Activated CD4-positive, alpha-beta T cell treated with anti-CD3 and anti-CD28 coated beads, Interleukin-2, amount 10 ng/mL, durations not matched to agents 24 days and 14 days (primary cell): ENCODE measurements at places on chromosomes 11 and 22. TPM values are rescaled to one million over a fixed set of nuclear protein-coding genes. Genes with fewer than 3 reads are reported as not detected.

DNAL4 gene
- 5.5 and 6.3 TPM in 2 replicates for total RNA-seq

TTC36 gene
- total RNA-seq: 0.38 and 0.65 TPM in 2 replicates

MPZL2 gene
- total RNA-seq: 18.5 and 19.3 TPM in 2 replicates

IGF2 gene
- total RNA-seq: 0.45 and 1.1 TPM in 2 replicates

APOBEC3H gene
- 5.8 and 7.6 TPM in 2 replicates for total RNA-seq

TSSK2 gene
- not detected in 2 replicates for total RNA-seq

CAPN5 gene
- total RNA-seq: 0.30 TPM in 1 of 2 replicates, not detected in the other

DGCR6 gene
- 1.3 and 1.5 TPM in 2 replicates for total RNA-seq

APOL3 gene
- total RNA-seq: 42.2 and 44.8 TPM in 2 replicates

NLRX1 gene
- total RNA-seq: 23.3 and 25.0 TPM in 2 replicates

RHOD gene
- 0.35 TPM in 1 of 2 replicates, not detected in the other for total RNA-seq

TRIM51 gene
- not detected in 2 replicates for total RNA-seq

LRRC56 gene
- total RNA-seq: 2.1 and 2.3 TPM in 2 replicates

IGSF9B gene
- 90.5 and 91.8 TPM in 2 replicates for total RNA-seq

RASSF7 gene
- total RNA-seq: 21.8 and 23.1 TPM in 2 replicates

BAIAP2L2 gene
- total RNA-seq: 0.19 and 0.45 TPM in 2 replicates

OR10D3 gene
- not detected in 2 replicates for total RNA-seq

P2RX3 gene
- not detected in 2 replicates for total RNA-seq

CCDC34 gene
- total RNA-seq: 10.1 and 12.7 TPM in 2 replicates

SLC35E4 gene
- total RNA-seq: 6.6 and 7.4 TPM in 2 replicates

MUC5AC gene
- total RNA-seq: not detected in 2 replicates

C1QTNF5 gene
- total RNA-seq: not detected in 2 replicates

CDHR5 gene
- total RNA-seq: not detected in 2 replicates

GRIK4 gene
- 0.02 and 0.09 TPM in 2 replicates for total RNA-seq

CWF19L2 gene
- total RNA-seq: 16.1 and 17.6 TPM in 2 replicates

OR5M3 gene
- total RNA-seq: not detected in 2 replicates

OR4X1 gene
- total RNA-seq: not detected in 2 replicates

BUD13 gene
- total RNA-seq: 31.5 and 33.2 TPM in 2 replicates

ADAMTS15 gene
- total RNA-seq: 0.02 TPM in 1 of 2 replicates, not detected in the other

VSIG10L2 gene
- not detected in 2 replicates for total RNA-seq

PAAF1 gene
- total RNA-seq: 26.7 and 28.6 TPM in 2 replicates

UCP3 gene
- total RNA-seq: 2.9 and 3.6 TPM in 2 replicates
